ENCODE measurements at places on chromosomes 4 and X.

GRCh38 chr4:15779809-15780208 is 1.7 kb downstream of the CD38 start:
- DNase-seq, result no peak

DNA sequence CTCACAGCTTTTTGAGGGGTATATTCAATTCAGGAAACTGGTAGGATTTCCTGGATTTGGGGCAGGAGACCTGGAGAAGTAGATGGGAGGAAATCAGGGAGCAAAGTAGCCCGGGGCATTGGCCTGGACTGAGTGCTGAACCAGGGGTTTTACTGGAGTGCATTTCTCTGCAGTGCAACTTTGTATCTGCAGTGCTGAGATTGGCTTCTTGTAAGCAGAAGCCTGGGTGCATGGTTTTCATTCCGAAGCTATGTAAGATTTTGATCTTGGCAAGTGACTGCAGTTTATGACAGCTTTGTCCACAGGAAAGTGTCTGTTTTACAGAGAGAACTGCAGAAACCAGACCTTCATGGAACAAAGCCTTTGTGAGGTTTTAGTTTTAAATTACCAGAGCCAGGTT is 158.3 kb downstream of the SPCS3 start:
- DNase-seq, result no peak

DNA sequence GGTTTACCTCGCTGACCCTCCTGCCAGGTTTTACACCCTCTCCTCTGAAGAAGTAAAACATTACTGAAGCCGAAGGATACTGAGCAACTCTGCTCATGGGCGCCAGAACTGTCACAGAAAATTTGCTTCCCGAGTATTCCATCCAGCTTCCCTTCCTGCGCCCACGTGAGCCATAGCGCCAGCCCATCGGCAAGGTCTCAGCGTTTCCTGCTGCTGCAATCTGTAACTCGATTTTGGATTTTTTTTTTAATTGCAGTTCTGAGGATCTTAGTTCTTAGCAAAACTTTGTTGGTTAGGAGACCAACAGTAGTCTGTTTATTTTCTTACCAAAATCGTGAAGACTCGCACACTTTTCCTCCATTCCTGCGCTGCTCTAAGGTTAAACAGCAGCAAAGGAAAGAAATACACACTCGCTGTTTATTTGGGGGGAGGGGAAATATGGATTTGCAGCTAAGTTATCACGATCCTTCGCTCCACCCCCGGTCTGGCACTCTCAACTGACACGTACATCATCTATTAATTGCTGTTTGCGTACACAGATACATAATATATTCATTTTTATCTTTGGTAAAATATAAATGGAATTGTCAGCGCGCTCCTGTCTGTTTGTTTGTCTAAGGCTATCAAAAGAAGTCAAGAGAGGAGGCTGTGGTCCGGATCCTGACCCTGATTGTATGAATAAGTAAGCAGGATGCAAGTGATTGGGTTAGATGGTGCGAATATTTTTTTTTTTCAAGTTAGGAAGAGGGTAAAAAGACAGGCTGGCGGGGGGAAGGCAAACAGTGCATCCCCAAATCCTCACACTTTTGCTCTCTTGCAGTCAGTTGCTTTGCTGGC is at the start of gene TLL1:
Gene TLL1, plus strand, starts transcription at position 777 of the 837 bp plus-strand sequence. CDS start 668 bp downstream, outside the sequence.
- no peak for DNase-seq

GRCh38 chr4:75547647-75548387 is 8.0 kb upstream of the ODAPH start:
- DNase-seq, result no peak

GRCh38 chr4:149110481-149110880 is 668.3 kb upstream of the NR3C2 start:
- no peak for DNase-seq

DNA sequence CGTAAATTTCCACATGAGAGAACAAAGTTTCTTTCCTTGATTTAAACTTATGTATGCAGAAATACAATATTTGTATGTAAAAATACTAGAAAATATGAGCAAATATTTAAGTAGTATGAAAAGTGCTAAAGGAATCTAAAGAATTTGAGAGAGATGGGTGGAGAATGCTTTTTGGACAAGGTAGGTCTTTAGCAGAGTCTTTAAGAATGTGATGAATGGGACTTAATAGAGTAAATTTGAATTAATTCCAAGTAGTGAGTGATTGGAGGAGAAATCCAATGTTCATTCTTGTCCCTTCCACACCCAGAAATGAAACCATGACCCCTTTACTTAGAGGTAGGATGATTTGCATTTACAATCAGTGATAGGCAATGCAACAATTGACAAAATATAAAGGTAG is 570.9 kb upstream of the ZFP42 start:
- DNase-seq, result no peak

DNA sequence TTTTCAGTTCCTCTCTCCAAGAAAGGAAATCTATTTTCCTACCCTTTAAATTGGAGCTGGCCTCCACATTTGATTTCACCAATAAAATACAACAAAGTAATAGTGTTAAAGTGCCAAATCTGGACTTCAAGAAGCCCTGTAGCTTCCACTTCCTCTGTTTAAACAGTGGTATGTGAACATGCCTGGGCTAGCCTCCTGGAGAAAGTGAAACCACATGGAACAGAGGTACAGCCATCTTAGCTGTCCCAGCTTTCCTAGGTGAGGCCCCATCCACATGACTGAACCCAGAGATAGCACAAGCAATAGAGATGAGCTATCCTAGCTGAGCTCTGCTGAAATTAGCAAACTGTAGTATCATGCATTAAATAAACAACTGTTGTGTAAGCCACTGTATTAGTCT is 131.8 kb upstream of the VCX start:
- DNase-seq, result no peak

DNA sequence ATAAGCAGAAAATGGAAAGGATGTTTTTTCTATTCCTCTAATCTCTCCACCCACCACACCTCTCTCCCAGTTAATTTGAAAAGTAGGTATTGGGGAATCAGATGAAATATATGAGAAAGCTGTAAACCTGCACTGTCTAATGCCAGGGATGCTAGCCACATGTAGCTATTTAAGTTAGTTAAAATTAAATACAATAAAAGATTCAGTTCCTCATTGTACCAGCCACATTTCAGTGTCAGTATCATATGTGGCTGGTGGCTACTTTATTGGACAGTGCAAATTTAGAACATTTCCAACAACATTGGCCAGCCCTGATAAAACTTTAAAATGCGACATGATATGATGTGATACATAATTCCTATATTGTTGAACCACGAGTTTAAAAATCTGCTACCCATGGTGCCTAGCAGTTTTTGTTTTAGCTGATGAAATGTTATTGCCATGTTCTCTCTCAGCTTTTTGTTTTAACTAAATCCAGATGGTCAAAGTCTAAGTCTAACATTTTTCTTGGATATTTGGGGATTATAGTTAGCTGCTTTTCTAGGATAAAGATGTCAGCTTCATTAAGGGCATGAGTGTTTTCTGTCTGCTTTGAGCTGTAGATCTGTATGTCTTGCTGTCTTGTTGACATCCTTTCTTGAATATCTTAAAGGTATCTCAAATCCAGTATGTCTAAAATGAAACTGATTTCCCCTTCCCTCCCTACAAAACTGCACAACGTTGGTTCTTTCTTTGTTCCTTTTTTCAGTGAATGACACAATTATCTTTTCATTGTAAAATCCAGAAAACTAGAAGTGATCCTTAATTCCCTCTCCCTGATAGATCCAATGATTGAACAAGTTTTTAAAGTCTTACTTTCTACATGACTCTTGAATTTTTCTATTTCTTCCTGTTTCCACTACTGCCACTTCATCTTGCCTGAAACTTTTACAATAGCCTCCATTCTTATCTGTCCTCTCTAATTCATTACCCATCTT is 6.2 kb downstream of the ARFIP1 start:
- DNase-seq, result no peak

GRCh38 chr4:153521999-153522801 is 56.0 kb downstream of the TMEM131L start:
- DNase-seq, result no peak

DNA sequence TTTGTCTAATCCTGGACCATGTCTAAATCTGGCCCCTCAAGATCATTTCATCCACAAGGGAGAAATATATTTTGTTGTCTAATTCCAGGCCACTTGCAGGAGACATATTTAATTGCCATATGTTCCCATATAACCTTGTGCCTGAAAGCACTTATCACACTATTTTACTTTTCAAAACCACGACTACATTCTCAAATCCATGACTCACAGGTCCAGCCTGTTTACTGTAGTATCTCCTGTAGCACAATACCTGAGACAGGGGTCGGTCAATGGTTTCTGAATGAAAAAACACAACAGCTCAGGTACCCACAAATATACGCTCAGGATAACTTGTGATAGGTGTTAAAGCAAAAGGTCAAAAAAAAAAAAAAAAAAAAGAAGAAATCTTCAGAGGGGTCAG is 60.9 kb downstream of the SEC24D start:
- no peak for DNase-seq

- no peak for DNase-seq
These were observed 87.9 kb downstream of the ZXDA start for GRCh38 chrX:57822398-57822797.

DNA sequence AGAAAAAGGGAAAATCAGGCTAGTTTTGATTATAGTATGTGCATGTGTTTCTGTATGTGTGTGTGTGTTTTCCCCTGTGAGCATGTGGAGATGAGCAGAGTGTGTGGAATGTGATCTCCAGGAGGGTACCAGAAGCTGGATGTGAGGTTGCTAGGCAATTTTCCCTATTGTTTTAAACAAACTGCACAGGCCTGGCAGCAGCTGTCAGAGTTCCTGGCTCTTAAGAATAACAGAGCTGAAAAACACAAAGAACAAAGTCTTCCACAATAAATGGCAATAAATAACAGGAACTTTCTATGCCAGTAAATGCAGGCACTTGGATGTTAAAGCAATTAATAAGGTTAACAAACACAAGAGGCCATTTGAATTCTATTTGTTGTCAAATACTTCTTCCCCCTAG is 344.6 kb upstream of the CTSO start:
- DNase-seq, result peak; percentile 84

- DNase-seq, result no peak
These were observed 185.1 kb upstream of the DIPK2B start for GRCh38 chrX:45385757-45386156.

- no peak for DNase-seq
These were observed 85.7 kb downstream of the DIAPH2 start for GRCh38 chrX:96770315-96770714.

- DNase-seq, result no peak
These were observed 10.5 kb downstream of the VAMP7 start for GRCh38 chrX:155891446-155892210.

DNA sequence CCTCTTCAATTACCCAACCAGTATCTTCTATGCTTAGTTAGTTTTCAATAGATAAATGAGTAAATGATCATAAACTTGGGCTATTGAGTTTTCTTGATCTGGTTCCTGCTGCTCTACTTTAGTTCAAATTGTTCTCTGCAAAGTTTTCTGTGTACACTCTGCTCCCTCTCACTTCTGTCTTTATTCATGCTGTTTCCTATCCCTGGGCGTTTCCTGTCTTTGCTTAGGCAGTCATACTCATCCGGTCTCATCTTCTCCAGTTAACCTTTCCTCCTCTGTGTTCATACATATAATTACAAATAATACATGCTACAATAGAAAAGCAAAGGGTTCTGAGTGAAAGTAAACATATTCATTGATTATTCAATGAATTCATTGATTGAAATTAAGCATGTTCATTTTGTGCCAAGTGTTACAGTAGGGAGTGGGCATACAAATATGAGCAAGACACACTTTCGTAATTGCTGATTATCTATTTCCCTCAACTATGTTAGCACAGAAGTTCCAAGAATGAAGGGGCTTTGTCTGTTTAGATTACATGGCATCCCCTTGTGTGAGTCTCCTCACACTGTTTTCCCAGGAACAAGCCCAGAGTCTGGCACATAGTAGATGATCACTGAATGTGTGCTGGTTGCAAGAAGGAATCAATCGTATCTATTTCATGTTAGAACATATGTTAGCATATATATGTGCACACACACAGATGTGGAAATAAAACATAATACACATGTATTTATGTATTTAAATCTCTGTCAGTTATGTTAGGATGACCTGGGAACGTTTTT is 1.1 kb downstream of the RAB39B start:
- DNase-seq, result no peak

GRCh38 chr4:144894573-144894972 is 203.4 kb downstream of the ANAPC10 start:
- DNase-seq, result no peak

DNA sequence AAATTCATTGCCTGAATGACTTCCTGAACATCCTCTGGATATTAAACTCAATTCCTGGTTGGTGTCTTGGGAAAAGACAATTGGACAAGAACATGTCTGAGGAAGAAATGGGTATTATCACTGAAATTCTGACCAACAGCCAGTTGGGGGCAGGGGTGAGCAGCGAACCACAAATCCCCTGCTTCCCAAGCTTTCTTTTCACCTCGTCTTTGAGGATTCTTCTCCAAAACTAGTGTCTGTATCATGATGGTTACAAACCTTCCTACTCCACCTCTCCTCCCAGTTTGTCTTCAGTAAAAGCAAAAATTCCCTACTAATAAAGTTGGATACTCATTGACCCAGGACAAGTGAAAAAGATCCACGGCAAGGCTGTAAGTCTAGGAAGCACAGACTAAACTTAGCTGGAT is 48.3 kb upstream of the WDR1 start:
- DNase-seq, result no peak

- DNase-seq, result no peak
These were observed 60.2 kb downstream of the RGS12 start for GRCh38 chr4:3352941-3353594.

DNA sequence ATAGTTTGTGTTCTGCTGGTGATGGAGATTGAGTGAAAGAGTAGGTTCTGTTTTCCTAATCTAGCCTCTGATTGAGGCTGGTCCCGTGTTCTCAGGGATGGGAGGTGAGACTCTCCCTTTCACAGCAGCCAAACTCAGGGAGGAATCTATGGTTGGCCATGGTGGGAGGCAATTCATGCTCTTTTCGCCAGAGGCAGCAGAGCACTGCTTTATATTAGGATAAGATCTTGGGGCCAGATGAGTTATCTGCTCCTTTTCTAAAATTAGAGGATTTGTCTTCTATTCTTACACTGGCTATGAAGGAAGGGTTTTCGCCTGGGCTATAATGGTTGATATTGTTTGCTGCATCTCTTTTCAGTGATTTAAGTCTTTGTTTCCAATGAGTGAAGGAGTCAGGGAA is 63.9 kb upstream of the NLGN4X start:
- DNase-seq, result no peak

- no peak for DNase-seq
These were observed 243.8 kb downstream of the PALLD start for GRCh38 chr4:168740691-168741090.

- DNase-seq, result no peak
These were observed 34.2 kb upstream of the GALNT7 start for GRCh38 chr4:173134426-173134825.

- DNase-seq, result no peak
These were observed 31.0 kb downstream of the TMSB4X start for GRCh38 chrX:13005661-13006473.

- no peak for DNase-seq
These were observed 18.9 kb upstream of the DUSP9 start for GRCh38 chrX:153628129-153628528.

GRCh38 chr4:69057620-69058409 is 38.5 kb upstream of the UGT2B7 start:
- no peak for DNase-seq

- DNase-seq, result no peak
These were observed 28.0 kb downstream of the NAT8L start for GRCh38 chr4:2087170-2087569.

- no peak for DNase-seq
These were observed 39.6 kb upstream of the ADGRL3 start for GRCh38 chr4:61160478-61160877.

- no peak for DNase-seq
These were observed 25.5 kb downstream of the MMAA start for GRCh38 chr4:145644699-145645098.

GRCh38 chr4:23734000-23734399 is 155.8 kb downstream of the PPARGC1A start:
- no peak for DNase-seq

Measured in smooth muscle cell of the brain vasculature (primary cell).